NCI-H510A (cell line): ENCODE measurements at places on chromosomes 1 and 21.

GRCh38 chr21:35491920-35492678 lies 443.0 kb upstream of the RUNX1 start:
- no peak for DNase-seq

- DNase-seq: no peak
Measured at GRCh38 chr1:243596431-243597062, 253.5 kb downstream of the AKT3 start.

- DNase-seq: no peak
Measured at GRCh38 chr1:219813294-219813693, 115.1 kb downstream of the SLC30A10 start.

- DNase-seq: no peak
Measured at GRCh38 chr1:57494530-57495079, 70.7 kb upstream of the DAB1 start.

DNA sequence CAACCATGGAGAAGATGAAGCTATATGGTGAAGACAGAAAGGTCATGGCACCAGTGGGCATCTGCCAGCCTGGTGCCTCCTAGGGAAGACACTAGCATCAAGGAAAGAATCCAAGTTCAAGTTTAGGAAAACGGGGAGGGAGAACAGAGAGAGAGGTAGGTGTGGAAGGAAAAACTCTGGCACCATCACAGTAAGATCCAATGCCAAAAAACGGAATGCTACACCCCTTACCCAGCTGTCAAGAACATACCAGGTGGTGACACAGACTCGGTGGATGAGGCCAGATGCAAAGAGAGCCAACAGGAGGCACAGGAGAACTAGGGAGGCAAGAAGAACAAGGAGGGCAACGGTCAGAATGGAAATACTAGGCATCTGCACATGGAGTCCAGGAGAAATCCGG lies 3.6 kb downstream of the KRTCAP2 start:
- no peak for DNase-seq

DNA sequence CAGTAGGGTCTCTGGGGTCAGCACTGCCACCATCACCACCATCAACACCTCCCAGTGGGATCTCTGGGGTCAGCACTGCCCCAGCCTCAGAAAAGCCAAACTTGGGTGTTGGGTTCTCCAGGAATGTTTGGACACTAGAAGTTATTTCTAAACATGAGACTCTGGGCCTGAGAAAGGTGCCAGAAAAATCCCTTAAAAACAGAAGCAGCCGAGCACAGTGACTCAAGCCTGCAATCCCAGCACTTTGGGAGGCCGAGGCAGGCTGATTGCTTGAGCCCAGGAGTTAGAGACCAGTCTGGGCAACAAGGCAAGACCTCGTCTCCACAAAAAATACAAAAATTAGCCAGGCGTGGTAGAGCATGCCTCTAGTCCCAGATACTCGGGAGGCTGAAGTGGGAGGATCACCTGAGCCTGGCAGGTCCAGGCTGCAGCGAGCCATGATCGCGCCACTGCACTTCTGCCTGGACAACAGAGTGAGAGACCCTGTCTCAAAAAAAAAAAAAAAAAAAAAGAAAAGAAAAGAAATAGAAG lies 470 bp downstream of the PTAFR start:
- DNase-seq: no peak

DNA sequence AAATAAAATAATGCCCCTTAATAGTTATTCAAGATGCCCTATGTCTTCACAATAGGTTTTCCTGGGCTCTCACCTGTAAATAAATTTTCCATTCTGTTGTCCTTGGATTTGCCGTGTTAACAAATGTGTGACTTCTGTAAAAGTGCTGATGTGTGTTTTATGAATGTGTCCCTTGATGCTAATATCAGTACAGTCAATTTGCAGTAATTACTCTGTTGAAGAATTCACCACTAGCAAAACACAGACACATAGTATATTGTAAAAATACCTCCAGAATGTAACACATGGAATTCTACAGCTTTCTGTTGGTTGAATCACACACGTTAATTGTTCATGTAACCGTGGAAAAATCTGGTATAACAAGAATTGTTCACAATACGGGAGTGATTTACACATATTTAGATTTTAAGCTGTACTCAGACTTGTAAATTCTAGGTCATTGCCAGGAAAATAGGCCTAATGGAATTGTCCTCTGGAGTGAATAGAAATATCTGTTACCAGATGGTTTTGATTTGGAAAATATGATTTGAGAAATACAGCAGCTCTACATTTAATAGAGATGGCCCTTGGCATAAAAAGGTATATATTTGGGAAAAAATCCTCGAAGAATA lies 36.7 kb upstream of the KCNK2 start:
- DNase-seq: no peak
